ENCODE measurements at places on chromosomes 5 and 9.

DNA sequence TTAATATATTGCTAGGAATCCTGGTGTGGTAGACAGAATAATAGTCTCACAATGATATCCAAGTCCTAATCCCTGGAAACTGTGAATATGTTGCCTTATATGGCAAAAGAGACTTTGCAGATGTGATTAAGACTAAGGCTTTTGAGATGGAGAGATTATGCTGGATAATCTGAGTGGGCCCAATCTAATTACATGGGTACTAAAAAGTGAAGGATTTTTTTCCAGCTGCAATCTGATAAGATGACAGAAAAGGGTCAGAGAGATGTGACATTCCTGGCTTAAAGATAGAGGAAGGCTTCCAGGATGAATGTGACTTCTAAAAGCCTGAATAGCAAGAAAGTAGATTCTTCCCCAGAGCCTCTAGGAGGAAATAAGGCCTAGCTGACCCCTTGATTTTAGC, 80.7 kb upstream of the MPDZ start:
- DNase-seq = no peak

DNA sequence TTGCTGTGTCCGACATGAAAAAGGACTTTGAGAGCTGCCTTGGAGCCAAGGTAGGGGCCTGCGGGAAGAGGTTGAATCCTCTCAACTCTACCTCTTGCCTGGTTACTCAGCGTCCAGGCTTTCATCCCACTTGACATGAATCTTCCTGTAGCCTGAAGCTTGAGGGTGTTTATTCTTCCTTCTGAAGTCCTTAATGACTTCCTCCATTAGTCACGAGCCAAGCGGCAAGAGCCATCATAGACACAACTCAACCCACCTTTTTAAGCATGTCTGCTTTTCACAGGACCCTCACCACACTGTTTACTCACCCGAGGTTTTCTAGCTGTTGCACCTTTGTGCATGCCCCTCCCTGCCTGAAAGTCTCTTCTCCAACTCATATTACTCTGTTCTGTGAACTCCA, 40.2 kb downstream of the ACO1 start:
- DNase-seq = no peak

DNA sequence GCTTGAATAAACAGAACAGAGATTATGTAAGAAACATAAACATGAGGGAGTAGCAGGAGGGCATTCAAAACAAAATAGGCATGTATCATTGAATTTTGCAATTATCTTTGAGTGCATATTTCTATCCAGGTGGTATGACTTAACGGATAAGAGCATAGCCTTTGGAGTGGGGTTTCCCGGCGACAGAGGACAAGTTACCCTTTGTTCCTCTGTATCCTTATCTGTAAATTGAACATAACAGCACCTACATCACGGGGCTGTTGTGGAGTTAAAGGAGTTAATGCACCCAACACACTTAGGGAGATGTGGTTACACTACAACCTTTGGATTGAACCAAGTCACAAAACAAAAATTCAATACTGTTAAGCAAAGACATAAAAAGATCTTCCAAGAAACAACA, 314.6 kb upstream of the KIF2A start:
- DNase-seq = no peak

GRCh38 chr9:121815546-121816448, 164.4 kb downstream of the DAB2IP start:
- DNase-seq = no peak

GRCh38 chr5:7220156-7220555, 175.8 kb upstream of the ADCY2 start:
- DNase-seq = no peak

DNA sequence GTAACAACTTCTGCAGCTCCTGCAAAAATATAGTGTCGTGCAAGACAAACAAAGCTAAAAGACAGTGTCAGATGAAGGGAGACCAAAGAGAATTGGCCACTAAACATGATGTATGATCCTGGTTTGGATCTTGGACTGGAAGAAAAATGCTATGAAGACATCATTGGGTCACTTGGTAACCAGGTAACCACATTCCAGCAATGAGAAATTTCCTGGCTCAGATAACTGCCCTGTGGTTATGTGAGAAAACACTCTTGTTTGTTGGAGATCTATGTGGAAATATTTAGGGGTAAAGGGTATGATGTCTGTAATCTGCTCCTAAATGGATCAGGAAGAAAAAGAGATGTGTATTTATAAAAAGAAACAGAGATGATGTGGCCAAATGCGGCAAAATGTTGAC, 45.5 kb upstream of the ANKRD33B start:
- DNase-seq = no peak

DNA sequence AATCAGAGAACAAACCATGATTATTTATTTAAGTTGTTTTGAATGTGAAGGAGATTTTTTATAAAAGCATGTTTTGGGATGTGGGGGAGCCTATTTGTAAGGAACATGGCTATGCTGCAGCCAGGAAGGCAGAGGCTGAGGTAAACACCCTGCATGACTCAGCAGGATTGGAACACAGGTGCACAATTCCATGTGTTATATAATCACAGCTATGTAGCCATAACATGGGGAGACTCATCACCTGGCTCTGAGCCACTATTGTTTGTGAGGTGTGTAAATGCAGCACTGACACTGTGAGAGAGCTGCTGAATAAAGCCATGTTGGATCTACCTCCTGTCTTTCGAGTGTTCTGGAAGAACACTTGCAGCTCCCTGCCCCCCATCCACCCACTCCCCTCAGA, 1009.8 kb downstream of the DNAH5 start:
- no peak for DNase-seq

DNA sequence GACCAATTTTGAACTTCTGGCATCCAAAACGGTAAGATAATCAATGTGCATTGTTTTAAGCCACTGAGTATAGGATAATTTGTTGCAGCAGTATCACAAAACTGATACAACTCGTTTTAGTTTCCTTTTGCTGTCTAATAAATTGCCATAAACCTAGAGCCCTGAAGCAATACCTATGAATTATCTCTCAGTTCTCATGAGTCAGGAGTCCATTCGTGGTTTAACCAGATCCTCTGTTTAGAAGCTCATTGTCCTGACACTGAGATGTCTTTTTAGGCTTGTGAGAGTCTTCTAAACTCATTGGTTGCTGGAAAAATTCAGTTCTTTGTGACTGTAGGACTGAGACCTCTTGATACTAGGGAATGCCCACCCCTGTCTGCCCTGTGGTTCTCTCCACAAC, 262.9 kb downstream of the SEMA5A start:
- no peak for DNase-seq

GRCh38 chr5:11040345-11040744, 279.3 kb upstream of the DAP start:
- no peak for DNase-seq

Measured in stimulated activated CD4-positive, alpha-beta T cell treated with anti-CD3 and anti-CD28 coated beads, Interleukin-15, amount 100 ng/mL, for 1 hour (primary cell).